ENCODE measurements at places on chromosomes 3 and 15. TPM values are rescaled to one million over a fixed set of nuclear protein-coding genes. Genes with fewer than 3 reads are reported as not detected.

Gene TYRO3
- total RNA-seq, result 10.8 TPM

Gene MGA
- 21.2 TPM for total RNA-seq

Gene PXYLP1
- 28.9 TPM for total RNA-seq

Gene LARP6
- 163 TPM for total RNA-seq

Gene CPB1
- not detected for total RNA-seq

Gene TRPM1
- total RNA-seq, result not detected

Gene APEH
- 124 TPM for total RNA-seq

Gene HHLA2
- not detected for total RNA-seq

Gene PLOD2
- 31.4 TPM for total RNA-seq

Gene GOLGA8B
- 44.9 TPM for total RNA-seq

Gene ERC2
- 0.53 TPM for total RNA-seq

Gene NOX5
- total RNA-seq, result 0.11 TPM

Gene THRB
- total RNA-seq, result 9.2 TPM

Gene LMAN1L
- 0.16 TPM for total RNA-seq

Gene SEMA5B
- not detected for total RNA-seq

Gene CACNA1D
- 4.3 TPM for total RNA-seq

Gene IL17RD
- total RNA-seq, result 2.0 TPM

Gene GOLGA8O
- total RNA-seq, result 0.32 TPM

Gene CHRNA5
- 8.1 TPM for total RNA-seq

Gene ISY1
- 49.6 TPM for total RNA-seq

Gene PDZRN3
- 2.8 TPM for total RNA-seq

Gene GHSR
- not detected for total RNA-seq

Gene HRH1
- 5.1 TPM for total RNA-seq

Gene CAMKV
- not detected for total RNA-seq

Gene DNASE1L3
- not detected for total RNA-seq

Gene DNAJA4
- not detected for total RNA-seq

Gene TTC23
- 11.6 TPM for total RNA-seq

Gene GREM1
- total RNA-seq, result not detected

All from A375 (cell line).